Lung (tissue), 17 donors: ENCODE measurements at places on chromosomes 1 and 21. TPM values are rescaled to one million over a fixed set of nuclear protein-coding genes. Genes with fewer than 3 reads are reported as not detected.

Gene SAMD11
- total RNA-seq = 26.3 TPM

Gene CLEC20A
- not detected for total RNA-seq

Gene SAMD13
- 0.89 TPM for total RNA-seq

Gene OR6Y1
- total RNA-seq = not detected

Gene S100A7A
- not detected for total RNA-seq

Gene DCDC2B
- 7.2 TPM for total RNA-seq

Gene PTBP2
- total RNA-seq = 12.1 TPM

GRCh38 chr1:116538544-116538943, 32.3 kb downstream of the CD58 start:
- DNase-seq = no peak

DNA sequence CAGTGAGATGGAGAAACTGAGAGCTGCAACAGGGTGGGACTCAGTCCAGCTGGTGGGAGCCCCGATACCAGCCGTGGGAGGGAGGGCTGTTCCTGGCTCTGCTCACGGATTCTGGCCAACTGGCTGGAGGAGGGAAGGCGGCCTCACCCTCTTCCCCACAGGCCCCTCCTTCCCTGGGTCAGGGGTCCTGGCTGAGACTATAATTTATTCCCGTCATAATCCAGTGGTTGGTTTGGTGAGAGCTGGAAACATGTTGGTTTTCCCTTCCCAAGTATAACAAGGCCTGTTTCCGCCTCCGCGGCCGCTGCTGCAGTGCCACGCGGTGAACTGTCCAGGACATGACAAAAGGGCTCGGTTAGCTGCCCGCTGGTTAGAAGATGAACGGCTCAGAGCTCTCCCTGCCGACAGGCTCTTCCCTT, 10.0 kb downstream of the PTPRF start:
- peak; percentile 69 for DNase-seq

DNA sequence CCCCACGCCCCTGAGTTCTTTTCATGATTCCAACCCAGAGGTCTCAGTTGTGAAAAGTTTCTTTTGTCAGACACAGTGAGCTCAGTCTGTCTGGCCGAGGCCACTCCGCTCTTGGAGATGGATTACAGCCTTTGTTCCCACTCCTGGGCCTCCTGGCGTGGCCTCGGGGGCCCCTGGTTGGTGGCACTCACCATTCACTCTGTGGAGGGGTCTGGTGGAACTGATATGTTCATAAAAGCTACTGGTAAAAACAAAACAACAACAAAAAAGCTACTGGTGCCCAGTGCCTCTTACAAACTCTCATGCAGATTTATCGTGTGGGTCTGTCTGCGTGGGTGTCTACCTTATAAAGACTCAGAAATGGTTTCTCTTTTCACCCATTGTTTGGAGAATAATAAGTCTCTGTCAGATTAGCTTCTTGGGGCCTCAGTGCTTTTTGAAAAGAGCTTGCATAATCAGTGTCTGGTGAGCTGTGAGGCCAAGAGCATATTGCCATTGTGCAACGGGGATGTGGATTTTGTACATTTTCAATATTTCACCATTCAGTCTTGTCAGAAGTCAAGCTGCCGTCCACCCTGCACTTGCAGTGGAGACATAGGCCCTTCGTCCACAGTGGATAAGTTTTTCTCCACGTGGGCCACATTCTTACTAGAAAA, 86.7 kb downstream of the GALNT2 start:
- DNase-seq = no peak

GRCh38 chr1:62247391-62248168, 52.9 kb downstream of the L1TD1 start:
- DNase-seq = no peak

GRCh38 chr1:108089477-108089876, 110.7 kb downstream of the SLC25A24 start:
- peak; percentile 31 for DNase-seq

GRCh38 chr1:36669262-36669661, 186.5 kb upstream of the CSF3R start:
- no peak for DNase-seq

DNA sequence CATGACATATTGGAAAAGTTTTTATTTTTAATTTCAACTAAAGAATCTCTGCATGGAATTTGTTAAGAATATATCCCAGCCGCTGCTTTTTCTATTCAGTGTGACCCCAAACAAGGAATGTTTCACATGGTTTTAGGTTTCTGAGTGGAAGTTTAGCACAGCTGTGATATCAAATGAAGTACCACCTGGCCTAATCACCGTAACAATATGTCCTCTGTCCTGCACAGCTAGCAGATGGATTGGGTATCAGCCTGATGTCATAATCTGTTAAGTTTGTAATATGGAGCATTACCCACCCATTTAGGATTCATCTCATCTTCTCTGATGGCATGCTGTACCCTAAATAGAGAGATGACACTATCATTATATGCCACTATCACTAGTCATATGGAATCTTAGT, 963.7 kb upstream of the ADGRL2 start:
- no peak for DNase-seq

GRCh38 chr1:174217248-174217647, 57.9 kb downstream of the RABGAP1L start:
- DNase-seq = no peak

DNA sequence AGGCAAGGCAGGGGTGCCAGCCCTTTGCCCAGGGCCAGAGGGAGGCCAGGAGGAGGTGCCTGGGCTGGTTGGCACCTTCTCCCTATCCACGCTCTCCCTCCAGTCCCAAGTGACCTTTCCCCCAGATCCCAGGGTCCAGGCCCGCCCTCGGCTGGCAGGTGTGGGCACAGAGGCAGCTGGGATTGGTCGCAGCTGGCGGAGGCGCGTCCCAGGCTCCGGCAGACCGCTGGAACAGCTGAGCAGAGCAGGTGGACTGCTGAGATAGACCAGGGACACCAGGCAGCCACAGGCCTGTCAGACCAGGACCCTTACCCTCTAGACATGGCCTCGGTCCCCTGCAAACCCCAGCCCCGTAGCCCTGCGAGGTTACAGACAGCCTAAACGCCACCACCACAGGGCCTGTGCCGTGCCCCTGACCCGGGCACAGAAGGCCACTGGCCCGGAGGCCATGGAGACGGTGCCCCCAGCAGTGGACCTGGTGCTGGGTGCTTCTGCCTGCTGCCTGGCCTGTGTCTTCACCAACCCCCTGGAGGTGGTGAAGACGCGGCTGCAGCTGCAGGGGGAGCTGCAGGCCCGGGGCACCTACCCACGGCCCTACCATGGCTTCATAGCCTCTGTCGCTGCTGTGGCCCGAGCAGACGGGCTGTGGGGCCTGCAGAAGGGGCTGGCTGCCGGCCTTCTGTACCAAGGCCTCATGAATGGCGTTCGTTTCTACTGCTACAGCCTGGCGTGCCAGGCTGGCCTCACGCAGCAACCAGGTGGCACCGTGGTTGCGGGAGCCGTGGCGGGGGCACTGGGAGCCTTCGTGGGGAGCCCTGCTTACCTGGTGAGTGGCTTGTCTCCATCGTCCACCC, at the start of gene SLC25A34:
SLC25A34 (plus strand) TSS at position 221 of the 854 bp plus-strand sequence; CDS start at position 449, 228 bp downstream.
- peak; percentile 50 for DNase-seq

GRCh38 chr1:225479341-225479740, 51.5 kb upstream of the LBR start:
- no peak for DNase-seq

DNA sequence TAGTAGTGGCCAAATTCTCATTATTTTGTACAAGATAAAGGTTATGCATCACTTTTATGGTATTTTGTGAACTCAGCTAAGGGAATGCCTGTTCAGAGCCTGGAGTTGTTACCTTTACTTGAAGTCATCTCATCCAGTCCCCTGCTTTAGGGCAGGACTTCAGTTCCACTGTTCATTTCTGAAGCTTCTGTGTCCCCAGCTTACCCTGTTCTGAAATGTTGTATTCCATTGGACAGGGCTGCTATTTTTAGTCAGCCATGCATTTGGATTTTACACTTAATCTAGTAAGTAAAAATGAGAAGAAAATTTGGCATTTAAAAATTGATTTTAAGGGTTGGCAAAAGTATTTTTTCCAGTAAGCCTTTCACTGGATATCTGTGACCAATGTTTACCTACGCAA, 11.6 kb upstream of the C4BPB start:
- DNase-seq = no peak

- peak; percentile 45 for DNase-seq
These were observed 57.9 kb downstream of the FHAD1 start for GRCh38 chr1:15304708-15305467.
